CD4-positive, CD25-positive, alpha-beta regulatory T cell (primary cell): ENCODE measurements at places on chromosomes 13 and 19.
A peak's percentile ranks its signal among the peaks of the same experiment; 100 is the strongest.

DNA sequence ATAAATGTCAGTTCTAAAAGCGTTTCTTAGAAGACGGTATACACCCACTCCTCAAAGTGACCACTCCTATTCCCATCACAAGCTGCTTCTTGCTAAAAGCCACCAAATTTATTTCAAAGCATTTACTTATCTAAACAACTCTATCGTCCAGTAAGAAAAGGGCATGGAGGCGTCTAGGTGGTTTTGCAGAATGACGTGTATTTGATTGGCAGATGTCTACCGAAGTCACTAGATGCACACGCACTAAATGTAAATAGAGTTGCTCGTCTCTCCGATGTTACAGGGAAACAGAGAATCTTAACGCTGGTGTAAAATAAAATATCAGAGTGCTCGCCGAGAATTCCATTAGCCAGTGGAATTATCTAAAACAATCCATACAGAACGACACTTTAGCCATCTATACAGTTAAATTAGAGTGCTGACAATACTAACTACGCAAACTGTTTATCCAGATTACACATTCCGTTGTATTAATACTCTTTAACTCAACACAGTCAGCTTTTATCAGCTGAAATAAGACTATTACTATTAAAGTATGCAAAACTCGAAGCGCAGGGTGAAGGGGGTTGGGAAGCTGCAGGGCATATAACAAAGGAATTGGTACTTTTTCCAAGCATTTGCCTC is 1.9 kb downstream of the KLF12 start:
- H3K27me3 ChIP-seq, result no peaks in the 10 kb centered on the region
- peaks cover 60% of the 10 kb centered on the region for H3K4me1 ChIP-seq
- peak overlapping the region; percentile 98 for H3K4me3 ChIP-seq

- H3K4me1 ChIP-seq, result peaks cover under 1% of the 10 kb centered on the region
- H3K36me3 ChIP-seq, result peaks cover 90% of the 10 kb centered on the region
- H3K27ac ChIP-seq, result no peak overlapping the region
- no peak for DNase-seq
These were observed 21.2 kb downstream of the HNRNPM start for GRCh38 chr19:8466018-8466417.

DNA sequence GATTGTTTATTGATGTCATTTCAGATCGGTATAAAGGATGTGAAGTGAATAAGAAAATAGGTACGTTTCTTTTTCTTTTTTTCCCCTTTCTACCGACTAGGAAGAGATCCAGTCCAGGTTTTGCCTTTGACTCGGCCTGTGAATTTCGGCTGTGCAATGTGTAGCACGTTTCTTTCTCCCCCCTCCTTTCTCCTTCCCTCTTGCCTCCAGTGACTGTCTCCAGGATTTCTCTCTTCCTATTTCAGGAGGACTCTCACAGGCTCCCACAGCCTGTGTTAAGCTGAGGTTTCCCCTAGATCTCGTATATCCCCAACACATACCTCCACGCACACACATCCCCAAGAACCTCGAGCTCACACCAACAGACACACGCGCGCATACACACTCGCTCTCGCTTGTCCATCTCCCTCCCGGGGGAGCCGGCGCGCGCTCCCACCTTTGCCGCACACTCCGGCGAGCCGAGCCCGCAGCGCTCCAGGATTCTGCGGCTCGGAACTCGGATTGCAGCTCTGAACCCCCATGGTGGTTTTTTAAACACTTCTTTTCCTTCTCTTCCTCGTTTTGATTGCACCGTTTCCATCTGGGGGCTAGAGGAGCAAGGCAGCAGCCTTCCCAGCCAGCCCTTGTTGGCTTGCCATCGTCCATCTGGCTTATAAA is at the start of gene GPC6:
GPC6 (plus strand) TSS at position 185 of the 657 bp plus-strand sequence.
- H3K36me3 ChIP-seq, result no peaks in the 10 kb centered on the region
- H3K4me3 ChIP-seq, result no peak within 1 kb of the TSS
- H3K27ac ChIP-seq, result no peak within 1 kb of the TSS
- DNase-seq, result no peak
- H3K27me3 ChIP-seq, result peaks cover 4% of the 10 kb centered on the region

DNA sequence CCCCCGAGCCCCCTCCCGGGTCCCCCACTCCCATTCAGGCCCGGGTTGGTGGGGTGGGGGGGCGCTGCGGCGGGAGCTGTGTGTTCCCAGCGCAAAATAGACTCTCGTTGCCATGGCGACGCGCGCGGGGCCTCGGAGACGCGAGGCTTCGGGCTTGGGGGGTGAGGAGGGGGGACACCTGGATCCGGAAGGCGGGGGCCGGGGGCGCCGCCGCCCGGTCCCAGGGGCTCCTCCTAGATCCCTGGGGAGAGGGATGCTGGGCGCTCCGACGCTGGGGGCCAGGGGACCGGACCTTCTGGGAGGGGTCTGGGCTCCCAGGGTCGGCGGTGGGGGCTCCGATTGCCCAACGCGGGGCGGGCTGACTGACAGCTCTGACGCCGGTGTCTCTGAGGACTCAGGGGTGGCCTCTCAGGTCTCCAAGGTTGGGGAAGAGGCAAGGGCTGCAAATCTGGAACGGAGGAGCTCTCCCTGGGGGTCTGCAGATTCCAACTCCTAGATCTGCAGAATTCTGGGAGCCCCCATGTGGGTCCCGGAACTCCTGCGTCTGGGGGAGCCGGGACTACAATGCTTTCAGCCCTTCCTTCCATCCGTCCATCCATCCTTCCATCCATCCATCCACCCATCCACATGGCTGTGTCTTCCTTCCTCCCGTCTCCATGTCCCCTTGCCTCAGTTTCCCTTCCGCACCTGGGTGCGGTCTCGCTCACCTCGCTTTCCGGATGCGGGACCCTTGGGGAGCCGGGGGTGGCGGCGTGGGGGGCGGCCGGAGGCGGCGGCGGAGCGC is 9.1 kb upstream of the SHISA7 start:
- H3K27ac ChIP-seq, result no peak overlapping the region
- peak; percentile 23 for DNase-seq
- H3K4me3 ChIP-seq, result no peak overlapping the region
- H3K4me1 ChIP-seq, result peaks cover 16% of the 10 kb centered on the region
- H3K27me3 ChIP-seq, result peaks cover 2% of the 10 kb centered on the region

DNA sequence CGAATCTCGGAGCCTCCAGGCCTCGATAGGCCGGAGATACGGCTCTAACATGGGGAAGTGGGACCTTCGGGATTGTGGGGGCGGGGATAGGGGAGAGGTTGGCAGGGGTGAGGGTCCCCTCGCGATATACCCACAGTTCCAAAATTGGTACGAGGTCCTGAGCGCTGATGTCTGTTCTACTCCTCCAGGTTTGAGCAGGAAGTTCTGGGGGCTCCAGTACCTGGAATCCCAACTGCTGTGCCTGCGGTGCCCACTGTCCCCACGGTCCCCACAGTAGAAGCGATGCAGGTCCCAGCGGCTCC is 447 bp downstream of the RBM42 start:
- H3K4me1 ChIP-seq, result peaks cover 16% of the 10 kb centered on the region
- H3K27me3 ChIP-seq, result no peaks in the 10 kb centered on the region
- H3K4me3 ChIP-seq, result peak overlapping the region; percentile 74
- DNase-seq, result no peak

DNA sequence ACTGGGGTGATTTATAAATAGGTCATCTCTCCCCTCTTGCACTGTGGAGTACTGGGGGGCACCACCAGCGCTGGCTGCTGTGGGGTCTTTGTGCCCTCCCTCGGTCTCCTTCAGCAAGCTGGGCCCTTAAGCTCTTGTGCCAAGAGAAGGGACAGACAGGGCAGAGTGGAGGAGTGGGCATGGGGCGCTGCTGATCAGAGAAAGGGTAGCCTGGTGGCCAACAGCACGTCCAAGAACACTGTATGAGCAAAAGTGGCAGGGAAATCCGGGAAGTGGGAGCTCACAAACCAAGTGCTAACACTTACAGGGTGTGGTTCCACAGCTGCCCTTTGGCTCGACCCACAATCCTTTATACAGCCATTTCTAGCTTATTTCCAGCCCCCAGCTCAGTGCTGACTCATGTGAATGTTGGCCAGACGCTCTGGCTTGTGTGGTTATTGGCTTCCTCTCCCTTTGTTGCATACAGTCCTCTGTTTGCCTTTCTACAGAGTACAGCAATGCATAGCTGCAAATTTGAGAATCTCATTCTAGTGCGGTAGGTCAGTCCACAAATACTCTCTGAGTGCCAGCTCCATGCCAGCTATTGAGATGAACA is 298.8 kb downstream of the SHISA2 start:
- H3K4me1 ChIP-seq, result no peaks in the 10 kb centered on the region
- no peaks in the 10 kb centered on the region for H3K36me3 ChIP-seq
- DNase-seq, result no peak
- H3K27ac ChIP-seq, result no peak overlapping the region
- no peaks in the 10 kb centered on the region for H3K27me3 ChIP-seq
- H3K4me3 ChIP-seq, result no peak overlapping the region

DNA sequence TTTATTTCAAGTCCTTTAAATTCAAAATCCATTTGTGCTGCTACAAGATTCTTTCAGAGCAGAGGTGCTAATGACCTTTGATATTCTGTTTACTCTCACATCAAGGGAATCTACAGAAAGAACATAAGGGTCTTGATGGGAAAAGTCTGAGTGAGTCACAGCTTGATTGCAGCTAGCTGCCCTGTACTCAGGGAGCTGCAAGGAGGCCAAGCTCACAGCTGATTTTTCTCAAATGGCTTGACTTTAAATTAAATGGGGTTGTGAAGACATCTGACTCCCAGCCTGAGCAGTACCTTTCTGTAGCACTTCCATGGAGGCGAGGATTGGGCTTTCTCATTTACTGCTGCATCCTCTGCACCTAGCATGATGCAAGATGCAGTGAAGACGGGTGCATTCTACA is 62.5 kb downstream of the RAP2A start:
- H3K4me1 ChIP-seq, result no peaks in the 10 kb centered on the region
- H3K4me3 ChIP-seq, result no peak overlapping the region
- no peak overlapping the region for H3K27ac ChIP-seq
- DNase-seq, result no peak
- no peaks in the 10 kb centered on the region for H3K36me3 ChIP-seq

DNA sequence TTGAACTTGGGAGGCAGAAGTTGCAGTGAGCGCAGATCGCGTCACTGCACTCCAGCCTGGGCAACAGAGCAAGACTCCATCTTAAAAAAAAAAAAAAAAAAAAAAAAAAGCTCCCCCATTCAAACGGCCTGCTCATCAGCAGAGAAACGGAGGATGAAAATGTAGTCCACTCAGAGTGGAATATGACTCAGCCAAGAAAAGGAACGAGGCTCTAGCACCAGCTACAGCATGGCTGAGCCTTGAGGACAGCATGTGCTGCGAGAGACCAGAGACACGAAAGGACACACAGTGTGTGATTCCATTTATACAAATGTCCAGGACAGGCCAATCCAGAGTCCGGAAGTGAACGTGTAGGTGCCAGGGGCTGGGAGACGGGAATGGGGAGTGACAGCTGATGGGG is 18.1 kb upstream of the MIER2 start:
- no peaks in the 10 kb centered on the region for H3K36me3 ChIP-seq
- H3K27me3 ChIP-seq, result no peaks in the 10 kb centered on the region
- DNase-seq, result no peak
- H3K4me1 ChIP-seq, result no peaks in the 10 kb centered on the region
- H3K27ac ChIP-seq, result no peak overlapping the region
